ENCODE measurements at places on chromosomes 1 and 21. TPM values are rescaled to one million over a fixed set of nuclear protein-coding genes. Genes with fewer than 3 reads are reported as not detected.

Gene FAM3B
- total RNA-seq, result not detected

Gene ORC1
- total RNA-seq, result 49.3 TPM

- no peaks in the 10 kb centered on the region for H3K36me3 ChIP-seq
- no peak overlapping the region for H3K4me3 ChIP-seq
- H3K4me1 ChIP-seq, result peaks cover 12% of the 10 kb centered on the region
- H3K27ac ChIP-seq, result no peak overlapping the region
- peak; percentile 19 for DNase-seq
Observed at GRCh38 chr1:89171067-89171438, 4.8 kb downstream of the GBP7 start.

- no peaks in the 10 kb centered on the region for H3K27me3 ChIP-seq
- peaks cover 2% of the 10 kb centered on the region for H3K36me3 ChIP-seq
- no peak overlapping the region for H3K27ac ChIP-seq
- H3K4me3 ChIP-seq, result no peak overlapping the region
Observed at GRCh38 chr1:168050307-168050706, 86.4 kb downstream of the GPR161 start.

DNA sequence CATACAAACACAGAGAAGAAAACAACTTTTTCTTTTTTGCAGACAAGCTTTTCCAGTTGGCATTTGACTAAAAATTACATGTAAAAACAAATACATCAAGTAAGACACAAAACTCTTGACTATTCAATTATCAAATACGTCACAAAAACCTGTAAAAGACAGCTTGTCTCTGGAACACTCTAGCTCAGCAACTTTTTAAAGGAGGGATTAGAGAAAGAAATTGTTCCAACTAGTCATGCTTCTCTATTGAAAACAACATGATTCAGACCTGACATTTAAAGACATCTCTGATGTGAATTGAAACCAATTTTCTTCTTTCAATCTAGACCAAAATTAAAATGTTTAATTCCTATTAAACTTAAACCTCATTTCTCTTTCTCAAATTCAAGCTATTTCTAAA is 30.3 kb downstream of the SMYD3 start:
- peaks cover 20% of the 10 kb centered on the region for H3K4me1 ChIP-seq
- DNase-seq, result no peak

DNA sequence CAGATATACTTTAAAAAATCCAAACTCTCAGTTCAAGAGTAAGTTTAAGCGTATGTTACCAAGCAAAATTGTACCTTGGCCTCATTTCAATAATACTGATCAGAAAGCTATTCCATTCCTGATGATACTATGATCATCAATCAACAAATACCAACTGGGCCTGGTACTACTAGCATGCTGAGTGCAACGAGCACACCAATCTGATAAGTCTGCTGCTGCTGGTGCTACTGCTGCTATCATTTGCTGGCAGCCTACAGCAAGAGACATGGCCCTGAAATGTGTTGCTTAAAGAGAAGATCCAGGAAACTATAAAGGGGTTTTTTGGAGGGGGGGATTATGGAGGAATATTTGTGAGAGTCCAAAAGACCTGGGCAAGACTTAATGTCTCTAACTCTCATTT is 39.7 kb downstream of the NME7 start:
- H3K4me1 ChIP-seq, result peaks cover 15% of the 10 kb centered on the region
- no peak overlapping the region for H3K27ac ChIP-seq
- no peaks in the 10 kb centered on the region for H3K27me3 ChIP-seq
- no peak overlapping the region for H3K4me3 ChIP-seq

GRCh38 chr1:56578138-56578962 is 1.0 kb downstream of the PLPP3 start:
- no peaks in the 10 kb centered on the region for H3K36me3 ChIP-seq
- no peaks in the 10 kb centered on the region for H3K4me1 ChIP-seq
- peak overlapping the region; percentile 67 for H3K4me3 ChIP-seq
- peak; percentile 5 for DNase-seq
- H3K27me3 ChIP-seq, result peaks cover 46% of the 10 kb centered on the region
- no peak overlapping the region for H3K27ac ChIP-seq

DNA sequence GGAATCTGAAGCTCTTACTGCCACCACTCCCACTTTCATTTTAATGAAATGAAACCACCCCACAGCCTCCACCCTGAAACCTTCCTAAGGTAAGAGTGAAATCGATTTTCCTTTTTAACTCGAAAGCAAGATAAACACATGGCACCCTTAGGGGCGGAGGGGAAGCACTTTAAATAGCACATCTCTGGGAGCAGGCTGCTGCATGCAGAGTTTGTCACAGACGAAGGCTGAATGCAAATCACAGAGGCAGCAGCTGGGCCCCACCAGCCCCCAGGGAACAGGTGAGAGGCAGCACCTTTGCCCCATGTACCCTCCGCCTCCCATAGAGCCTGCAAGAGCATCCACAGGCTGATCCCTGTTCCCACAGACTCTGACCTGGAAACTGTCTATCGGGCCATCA is 60.0 kb upstream of the GRIK3 start:
- H3K27ac ChIP-seq, result no peak overlapping the region
- no peaks in the 10 kb centered on the region for H3K36me3 ChIP-seq
- H3K4me3 ChIP-seq, result no peak overlapping the region
- H3K4me1 ChIP-seq, result no peaks in the 10 kb centered on the region
- DNase-seq, result no peak

GRCh38 chr1:180946056-180946455 is 33.4 kb downstream of the KIAA1614 start:
- H3K36me3 ChIP-seq, result peaks cover 41% of the 10 kb centered on the region
- no peak overlapping the region for H3K27ac ChIP-seq
- peaks cover 3% of the 10 kb centered on the region for H3K27me3 ChIP-seq

GRCh38 chr1:34840426-34840825 is 19.1 kb downstream of the SMIM12 start:
- H3K4me1 ChIP-seq, result no peaks in the 10 kb centered on the region
- H3K27ac ChIP-seq, result no peak overlapping the region
- no peaks in the 10 kb centered on the region for H3K27me3 ChIP-seq
- H3K36me3 ChIP-seq, result no peaks in the 10 kb centered on the region
- no peak for DNase-seq

Gene CNKSR1
- 1.5 TPM for total RNA-seq

- H3K27me3 ChIP-seq, result peaks cover 11% of the 10 kb centered on the region
- H3K36me3 ChIP-seq, result no peaks in the 10 kb centered on the region
- H3K27ac ChIP-seq, result no peak overlapping the region
- DNase-seq, result no peak
- peaks cover 1% of the 10 kb centered on the region for H3K4me1 ChIP-seq
Observed at GRCh38 chr1:31576743-31577455, 584 bp downstream of the TINAGL1 start.

- no peak overlapping the region for H3K27ac ChIP-seq
- H3K27me3 ChIP-seq, result no peaks in the 10 kb centered on the region
Observed at GRCh38 chr1:39995973-39996393, 41.0 kb downstream of the MFSD2A start.

DNA sequence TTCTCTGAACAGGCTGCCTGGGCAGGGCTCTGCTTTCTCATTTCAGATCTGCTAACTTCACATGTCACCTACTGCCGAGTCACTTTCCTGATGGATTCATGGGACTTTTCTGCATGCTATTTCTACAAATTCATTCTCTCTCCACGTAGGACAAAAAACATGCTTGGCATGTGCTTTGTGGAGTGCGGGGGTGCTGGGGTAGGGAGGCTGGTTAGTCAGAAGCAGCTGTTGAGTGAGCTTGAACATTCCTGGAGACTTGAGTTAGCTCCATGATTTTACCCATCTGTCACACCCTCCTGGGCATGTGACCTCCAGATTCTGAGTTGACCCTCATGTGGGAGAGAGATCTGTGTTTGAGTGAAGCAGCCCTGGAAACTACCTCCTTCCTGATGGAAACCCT is 71.4 kb downstream of the UCK2 start:
- no peak overlapping the region for H3K27ac ChIP-seq
- no peak overlapping the region for H3K4me3 ChIP-seq
- H3K36me3 ChIP-seq, result peaks cover 60% of the 10 kb centered on the region
- H3K4me1 ChIP-seq, result peaks cover 4% of the 10 kb centered on the region
- H3K27me3 ChIP-seq, result no peaks in the 10 kb centered on the region

Gene TESK2
- 4.8 TPM for total RNA-seq

Measured in activated naive CD4-positive, alpha-beta T cell treated with anti-CD3 and anti-CD28 coated beads for 36 hours (primary cell).